Stimulated activated CD4-positive, alpha-beta T cell treated with anti-CD3 and anti-CD28 coated beads, Interleukin-1b, Interleukin-23, amount 100 ng/mL, for 1 hour (primary cell): ENCODE measurements at places on chromosomes 7 and 10.

GRCh38 chr10:109929501-109930219 is 6.3 kb upstream of the XPNPEP1 start:
- DNase-seq: no peak

DNA sequence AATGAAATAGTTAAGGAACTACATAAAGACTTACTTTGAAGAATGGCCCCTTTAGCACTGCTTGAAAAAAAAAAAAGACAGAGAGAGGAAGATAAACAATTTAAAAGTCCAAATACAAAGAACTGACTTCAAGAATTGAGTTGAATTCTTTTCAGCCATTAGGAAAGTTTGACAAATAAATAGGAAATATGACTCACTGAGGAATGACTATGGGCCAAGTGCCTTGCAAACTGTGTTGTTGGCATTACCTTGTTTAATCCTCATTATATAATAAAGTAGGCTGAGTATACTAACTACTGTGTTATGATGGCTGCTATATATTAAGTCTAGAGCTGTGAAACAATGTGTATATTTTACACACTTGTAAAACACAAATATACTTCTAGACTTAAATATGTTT is 151.1 kb downstream of the ELMO1 start:
- no peak for DNase-seq

GRCh38 chr10:52198540-52198939 is 115.5 kb upstream of the DKK1 start:
- no peak for DNase-seq

- DNase-seq: no peak
Measured at GRCh38 chr7:32119790-32120196, 49.6 kb upstream of the PDE1C start.

DNA sequence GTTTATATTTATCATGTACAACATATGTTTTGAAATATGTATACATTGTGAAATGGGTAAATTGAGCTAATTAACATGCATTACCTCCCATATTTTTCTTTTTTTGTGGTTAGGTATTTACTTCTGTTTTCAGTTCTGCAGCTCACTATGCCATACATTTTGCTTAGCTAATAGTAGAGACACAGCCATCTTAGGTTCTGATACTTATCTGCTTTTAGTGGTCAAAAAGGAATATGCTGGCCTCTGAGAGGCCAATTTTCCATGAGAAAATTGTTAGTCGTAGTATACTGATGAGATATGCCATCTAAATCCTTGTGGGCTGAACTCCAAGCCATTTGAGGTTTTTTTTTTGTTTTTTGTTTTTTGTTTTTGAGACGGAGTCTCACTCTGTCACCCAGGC is 31.0 kb downstream of the SGPL1 start:
- no peak for DNase-seq

- DNase-seq: no peak
Measured at GRCh38 chr7:137953665-137954470, 48.0 kb downstream of the CREB3L2 start.

- no peak for DNase-seq
Measured at GRCh38 chr7:36224934-36225858, 72.1 kb downstream of the EEPD1 start.

DNA sequence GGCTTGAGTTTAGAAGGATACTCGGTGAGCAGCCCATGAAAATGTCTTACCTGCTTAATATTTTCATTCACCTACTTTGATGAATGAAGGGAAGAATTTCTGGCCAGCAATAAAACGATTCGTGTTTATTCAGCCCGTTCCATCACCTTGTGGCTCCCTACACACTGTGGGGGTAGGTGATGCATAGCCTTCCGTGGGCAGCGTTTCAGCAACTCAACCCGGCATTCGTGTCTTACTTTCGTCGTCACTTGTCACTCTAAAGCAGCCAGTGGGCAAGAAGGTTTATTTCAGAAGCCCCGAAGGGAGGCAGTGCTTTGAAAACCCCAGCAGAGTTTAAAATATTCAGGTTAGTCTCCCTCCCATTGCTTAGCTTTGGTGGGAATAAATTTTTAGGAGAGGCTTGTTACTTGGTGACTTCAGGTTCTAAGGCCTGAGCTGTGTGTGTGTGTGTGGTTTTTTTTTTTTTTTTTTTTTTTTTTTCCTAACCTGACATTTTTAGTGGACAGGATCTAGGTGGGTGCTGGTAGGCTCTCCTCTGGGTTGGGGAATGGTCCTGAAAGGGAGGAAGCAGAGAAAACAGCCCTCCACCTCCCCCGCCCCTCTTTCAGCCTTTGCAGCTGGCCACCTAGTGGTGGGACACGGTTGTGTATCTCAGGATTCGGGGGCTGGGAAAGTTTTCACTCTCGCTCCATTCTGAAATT is 1.8 kb downstream of the GRK5 start:
- DNase-seq: peak; percentile 8

DNA sequence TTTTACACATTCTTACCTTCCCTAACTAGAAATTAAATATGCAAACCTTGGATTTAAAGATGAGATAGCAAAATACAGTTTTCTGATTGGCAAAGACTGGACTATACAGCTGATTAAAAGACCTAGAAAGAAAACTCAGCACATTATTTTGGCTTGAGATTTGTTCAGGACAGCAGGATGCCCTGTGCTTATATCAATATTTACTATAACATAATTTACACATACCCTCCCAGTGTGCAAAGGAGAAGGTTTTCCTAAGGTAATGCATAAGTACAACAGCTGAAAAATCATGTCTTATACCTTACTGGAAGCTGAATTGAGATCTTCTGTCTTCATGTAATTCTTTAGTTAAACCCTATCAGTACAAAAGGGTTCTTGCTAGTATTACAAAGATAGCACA is 458.6 kb downstream of the PARD3 start:
- no peak for DNase-seq

GRCh38 chr7:5507013-5507412 is 83.4 kb upstream of the TNRC18 start:
- no peak for DNase-seq

GRCh38 chr10:49761789-49762565 is at the start of gene OGDHL:
TSS of gene OGDHL (minus strand) at chr10:49762323. CDS start at chr10:49758592, 3,731 bp downstream.
- DNase-seq: no peak

DNA sequence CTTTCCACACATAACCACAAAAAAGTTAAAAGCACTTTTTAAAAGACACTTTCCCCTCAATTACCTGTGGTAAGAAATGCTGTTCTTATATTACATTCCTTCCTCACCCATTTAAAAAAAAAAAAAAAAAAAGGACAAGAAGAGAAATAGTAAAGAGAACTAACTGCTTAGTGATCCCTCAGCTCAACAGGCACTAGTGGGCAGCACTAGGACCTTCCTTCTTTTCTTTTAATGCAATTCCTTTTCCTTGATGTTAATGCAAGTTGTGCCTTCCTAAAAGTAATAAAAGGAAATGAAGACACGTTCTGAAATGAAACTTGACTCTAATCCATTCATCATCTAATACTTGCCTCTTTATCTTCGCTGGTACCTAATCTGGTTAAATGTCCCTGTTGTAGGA is 189.7 kb downstream of the TCF7L2 start:
- no peak for DNase-seq

- DNase-seq: no peak
Measured at GRCh38 chr7:114944745-114945625, 23.1 kb downstream of the MDFIC start.

DNA sequence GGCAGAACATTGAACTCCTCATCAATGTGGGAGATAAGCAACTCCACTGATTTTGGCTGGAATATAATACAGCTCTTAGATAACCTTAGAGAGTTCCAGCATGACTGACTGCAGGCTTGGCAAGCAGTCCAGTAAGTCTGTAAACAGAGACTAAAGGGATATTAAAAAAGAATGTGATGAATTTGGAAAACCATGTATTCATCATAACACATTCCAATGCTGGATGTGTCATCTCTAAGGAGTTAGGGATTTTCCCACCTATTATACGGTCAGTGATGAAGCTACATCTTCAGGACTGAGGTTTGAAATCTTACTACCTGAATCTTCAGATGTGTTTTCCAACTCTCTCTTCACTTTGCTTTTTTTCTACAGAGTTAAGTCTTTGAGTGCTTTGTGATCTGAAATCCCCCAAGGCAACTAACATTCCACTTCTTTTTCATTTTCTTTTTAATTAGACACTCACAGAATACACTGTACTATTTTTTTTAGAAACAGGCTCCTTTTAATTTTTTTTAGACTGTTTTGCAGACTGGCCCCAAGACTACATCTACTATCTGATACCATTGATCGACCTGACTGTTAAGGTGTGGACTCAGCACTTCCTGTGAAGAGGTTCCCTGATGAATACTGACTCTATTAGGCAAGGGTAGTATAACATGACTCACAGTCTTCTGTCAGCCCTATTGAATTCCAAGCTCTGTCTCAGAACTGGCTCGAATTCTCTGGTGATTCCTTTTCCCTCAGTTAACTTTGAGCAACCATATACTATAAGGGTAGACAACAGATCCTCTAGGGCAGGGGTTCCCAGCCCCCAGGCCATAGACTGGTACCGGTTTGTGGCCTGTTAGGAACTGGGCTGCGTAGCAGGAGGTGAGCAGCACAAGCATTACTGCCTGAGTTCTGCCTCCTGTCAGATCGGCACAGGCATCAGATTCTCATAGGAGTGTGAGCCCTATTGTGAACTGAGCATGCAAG is 678.2 kb downstream of the GRM8 start:
- DNase-seq: no peak

- no peak for DNase-seq
Measured at GRCh38 chr7:47619806-47620205, 37.9 kb upstream of the TNS3 start.

GRCh38 chr10:111475720-111476119 is 398.9 kb downstream of the ADRA2A start:
- no peak for DNase-seq

DNA sequence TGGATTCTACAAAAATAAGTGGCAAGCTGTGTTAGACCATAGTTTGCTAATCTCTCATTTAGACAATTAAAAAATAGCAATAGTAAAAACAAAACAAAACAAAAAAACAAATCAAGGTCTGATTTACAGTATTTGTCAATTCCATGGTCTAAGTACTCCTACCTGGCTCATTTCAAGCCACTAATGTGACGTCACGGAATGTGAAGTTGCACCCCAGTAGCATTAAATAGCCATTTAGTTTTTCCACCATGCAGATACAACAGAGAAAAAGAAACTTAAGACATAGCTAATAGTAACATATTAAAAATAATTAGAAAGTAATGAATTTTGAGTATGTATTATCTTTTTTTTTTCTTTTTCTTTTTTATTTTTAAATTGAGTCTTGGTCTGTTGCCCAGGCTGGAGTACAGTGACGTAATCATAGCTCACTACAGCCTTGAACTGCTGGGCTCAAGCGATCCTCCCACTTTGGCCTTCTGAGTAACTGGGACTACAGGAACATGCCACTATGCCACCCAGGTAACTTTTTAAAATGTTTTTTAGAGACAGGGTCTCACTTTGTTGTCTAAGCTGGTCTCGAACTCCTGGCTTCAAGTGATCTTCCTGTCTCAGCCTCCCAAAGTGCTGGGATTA is 101.2 kb downstream of the MKX start:
- DNase-seq: no peak

- no peak for DNase-seq
Measured at GRCh38 chr10:61860964-61861758, 40.3 kb upstream of the ARID5B start.

DNA sequence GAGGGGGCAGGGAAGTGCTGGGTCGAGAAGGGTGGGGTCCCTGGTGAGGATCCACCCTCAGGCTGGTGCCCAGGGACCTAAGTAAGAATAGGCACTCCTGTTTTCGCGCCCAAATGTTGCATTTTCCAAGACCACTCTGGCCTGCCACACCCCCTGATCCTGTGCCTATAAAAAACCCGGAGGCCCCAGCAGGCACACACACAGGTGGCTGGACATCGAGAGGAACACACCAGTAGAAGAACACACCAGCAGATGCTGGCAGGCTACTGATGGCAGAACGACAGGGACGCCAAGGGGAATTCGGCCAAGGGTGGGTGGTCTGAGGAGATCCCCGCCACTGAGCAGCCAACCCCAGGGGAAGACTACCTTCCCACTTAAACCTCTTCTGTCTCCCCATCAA is 633.9 kb upstream of the POT1 start:
- DNase-seq: no peak

DNA sequence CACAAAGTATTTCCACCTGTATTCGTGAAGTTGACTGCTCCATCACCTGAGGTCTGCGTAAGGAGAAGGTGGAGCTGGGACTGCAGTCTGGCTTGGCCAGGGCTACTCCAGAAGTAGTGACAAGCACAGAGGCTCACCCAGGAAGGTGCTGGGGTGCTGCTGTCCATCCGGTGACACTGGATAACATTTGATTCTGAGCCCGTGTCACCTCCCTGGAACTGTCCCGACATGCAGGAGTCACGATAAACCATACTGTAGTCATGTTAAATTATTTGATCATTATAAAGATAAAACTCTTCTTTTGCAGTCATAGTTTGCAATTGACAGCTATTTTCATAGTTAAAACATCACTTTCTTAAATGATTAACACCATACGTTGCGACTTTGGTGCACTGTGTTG is 28.7 kb upstream of the GALNTL5 start:
- DNase-seq: no peak

DNA sequence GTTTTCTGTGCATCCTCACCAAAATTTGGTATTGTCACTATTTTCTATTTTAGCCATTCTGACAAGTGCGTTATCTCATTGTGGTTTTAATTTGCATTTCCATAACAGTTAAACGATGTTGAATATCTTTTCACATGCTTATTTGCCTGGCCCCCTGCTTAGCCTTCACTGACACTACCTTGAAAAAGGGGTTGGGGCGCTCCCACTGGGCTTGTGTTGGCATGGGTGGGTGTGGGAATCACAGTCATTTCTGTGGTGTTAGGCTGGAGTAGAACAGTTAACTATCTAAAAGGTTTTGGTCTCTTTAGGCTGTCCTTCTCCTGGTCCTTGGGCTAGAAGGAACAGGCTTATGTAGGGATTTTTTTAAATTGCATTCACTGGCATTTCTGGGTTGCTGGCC is 72.2 kb upstream of the TMEM140 start:
- DNase-seq: no peak

GRCh38 chr7:99326408-99326782 is 697 bp downstream of the ARPC1A start:
- DNase-seq: no peak

DNA sequence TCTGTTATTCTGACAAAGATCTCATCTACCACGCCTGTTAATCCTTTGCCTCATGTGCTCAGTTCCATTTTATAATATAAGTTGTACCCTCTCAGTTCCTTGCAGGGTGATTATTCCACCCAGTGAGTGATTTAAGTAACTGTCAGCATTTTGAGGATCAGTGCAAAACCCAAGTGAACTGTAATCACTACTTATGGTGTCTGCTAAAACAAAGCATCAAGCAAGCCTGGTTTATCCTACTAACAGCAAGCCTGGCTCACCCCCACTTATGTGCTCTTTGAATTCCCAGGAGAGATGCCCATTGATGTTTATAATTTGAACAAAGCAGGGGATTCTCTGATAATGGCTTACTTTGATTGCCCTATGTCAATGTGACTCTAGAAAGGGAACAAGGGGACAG is 186.8 kb upstream of the LRGUK start:
- no peak for DNase-seq

DNA sequence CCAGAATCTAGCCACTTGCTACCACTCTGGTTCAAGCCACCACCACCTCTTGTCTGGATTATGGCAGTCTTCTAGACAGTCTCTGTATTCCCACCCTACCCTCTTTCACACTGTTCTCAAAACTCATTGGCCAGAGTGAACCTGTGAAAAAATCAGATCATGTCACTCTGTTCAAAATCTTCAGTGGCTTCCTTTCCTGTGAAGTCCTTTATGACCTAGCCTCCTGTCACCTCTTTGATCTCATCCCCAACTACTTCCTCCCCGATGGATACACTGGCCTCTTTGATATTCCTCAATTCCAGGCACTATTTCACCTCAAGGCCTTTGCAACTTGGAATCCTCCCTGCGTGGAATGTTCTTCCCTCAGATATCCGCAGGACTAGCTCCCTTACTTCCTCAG is 21.2 kb upstream of the ANLN start:
- no peak for DNase-seq
